DND-41 (cell line): ENCODE measurements at places on chromosomes 12 and 14.

DNA sequence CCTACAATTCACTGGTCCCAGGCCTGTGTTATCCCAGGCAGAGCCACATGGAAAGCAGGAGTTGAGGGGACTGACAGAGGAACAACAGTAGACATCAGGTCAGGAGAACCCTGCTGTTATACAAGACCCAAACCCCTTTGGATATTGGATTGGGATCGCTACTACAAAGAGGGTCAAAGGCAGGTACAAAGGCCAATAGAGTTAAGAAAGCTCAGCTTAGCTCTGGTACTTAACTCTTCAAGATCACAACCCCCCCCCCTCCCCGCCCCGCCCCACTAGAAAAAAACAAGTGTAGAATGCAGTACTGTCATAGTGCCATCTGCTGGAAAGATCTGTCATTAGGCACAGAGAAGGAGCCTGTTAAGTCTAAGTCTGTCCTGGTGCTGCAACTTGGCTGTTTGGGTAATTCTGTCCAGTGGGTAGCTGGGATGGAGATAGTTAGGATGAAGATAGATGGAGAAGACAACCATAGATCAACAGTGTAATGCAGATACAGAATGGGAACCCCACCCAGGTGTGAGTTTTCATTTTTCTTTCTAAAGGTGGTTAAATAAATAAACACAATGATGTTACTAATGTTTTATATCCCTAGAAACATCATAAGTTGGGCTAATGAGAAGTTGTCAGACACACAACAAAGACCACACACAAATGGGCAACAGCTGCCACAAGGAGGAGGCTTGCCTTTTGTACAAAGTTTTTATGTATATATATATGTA, 17.2 kb downstream of the REM2 start:
- peak; percentile 38 for DNase-seq

GRCh38 chr14:61475316-61475715, 153.9 kb downstream of the PRKCH start:
- no peak for DNase-seq

GRCh38 chr14:74655599-74656395, 43.8 kb upstream of the LTBP2 start:
- no peak for DNase-seq

GRCh38 chr12:54220092-54220557, 31.3 kb upstream of the SMUG1 start:
- DNase-seq, result peak; percentile 78

DNA sequence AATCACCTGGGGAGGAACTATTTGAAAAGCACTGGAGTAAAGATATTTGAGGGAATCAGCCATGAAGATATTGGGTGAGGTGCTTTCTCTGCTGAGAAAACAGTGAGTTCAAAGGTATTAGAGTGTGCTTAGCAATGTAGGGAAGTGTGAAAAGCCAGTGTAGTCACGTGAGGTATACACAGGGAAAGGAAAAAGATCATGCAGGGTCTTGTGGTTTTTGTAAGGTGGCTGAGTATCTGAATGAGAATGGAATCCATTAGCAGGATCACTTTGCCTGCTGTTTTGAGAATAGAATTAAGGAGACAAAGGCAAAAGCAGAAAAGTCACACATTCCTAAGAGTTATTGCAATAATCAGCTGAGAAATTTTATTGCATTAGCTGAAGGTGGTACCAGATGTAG, 193.0 kb downstream of the PIK3C2G start:
- no peak for DNase-seq

DNA sequence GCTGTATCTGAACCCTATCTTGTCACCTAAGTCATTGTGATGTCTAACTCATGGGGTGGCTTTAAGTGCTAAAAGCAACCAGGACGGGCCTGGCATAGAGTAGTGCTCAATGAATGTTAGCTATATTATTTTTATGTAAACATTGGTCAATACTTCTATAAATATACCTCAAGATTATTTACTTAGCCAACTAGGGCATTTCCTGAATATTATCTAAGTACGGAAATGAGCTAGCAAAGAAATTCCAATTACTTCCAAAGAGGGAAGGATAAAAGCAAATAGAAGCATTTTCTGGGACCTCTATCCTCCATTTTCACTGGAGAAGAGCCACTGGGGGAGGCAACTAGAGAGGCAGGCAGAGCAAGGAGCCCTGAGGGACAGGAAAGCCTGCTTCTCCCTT, 20.6 kb downstream of the CCDC92 start:
- DNase-seq, result no peak

DNA sequence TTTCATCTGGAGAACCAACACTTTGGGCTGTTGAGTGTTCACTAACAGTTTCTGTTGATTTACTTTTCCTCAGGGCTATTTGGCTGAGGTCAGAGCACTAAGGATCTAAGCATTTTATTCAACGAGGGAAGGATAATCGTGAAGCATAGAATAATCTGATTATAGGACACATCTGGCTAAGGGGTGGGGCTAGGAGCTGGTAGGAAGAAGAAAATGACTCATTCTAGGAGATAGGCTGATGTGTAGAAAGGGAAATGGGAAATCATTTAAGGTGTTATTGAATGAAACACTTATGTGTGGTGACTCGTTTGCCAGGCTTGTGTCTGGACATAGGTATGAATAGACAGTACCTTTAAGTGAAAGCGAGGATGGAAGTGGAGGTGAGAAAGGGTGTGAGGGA, 167.2 kb downstream of the ETNK1 start:
- no peak for DNase-seq

GRCh38 chr14:80669426-80669825, 272.1 kb downstream of the CEP128 start:
- no peak for DNase-seq

- DNase-seq, result no peak
Observed at GRCh38 chr14:76175942-76176341, 24.2 kb downstream of the GPATCH2L start.

- peak; percentile 38 for DNase-seq
Observed at GRCh38 chr12:113154351-113154973, 4.9 kb downstream of the CFAP73 start.

DNA sequence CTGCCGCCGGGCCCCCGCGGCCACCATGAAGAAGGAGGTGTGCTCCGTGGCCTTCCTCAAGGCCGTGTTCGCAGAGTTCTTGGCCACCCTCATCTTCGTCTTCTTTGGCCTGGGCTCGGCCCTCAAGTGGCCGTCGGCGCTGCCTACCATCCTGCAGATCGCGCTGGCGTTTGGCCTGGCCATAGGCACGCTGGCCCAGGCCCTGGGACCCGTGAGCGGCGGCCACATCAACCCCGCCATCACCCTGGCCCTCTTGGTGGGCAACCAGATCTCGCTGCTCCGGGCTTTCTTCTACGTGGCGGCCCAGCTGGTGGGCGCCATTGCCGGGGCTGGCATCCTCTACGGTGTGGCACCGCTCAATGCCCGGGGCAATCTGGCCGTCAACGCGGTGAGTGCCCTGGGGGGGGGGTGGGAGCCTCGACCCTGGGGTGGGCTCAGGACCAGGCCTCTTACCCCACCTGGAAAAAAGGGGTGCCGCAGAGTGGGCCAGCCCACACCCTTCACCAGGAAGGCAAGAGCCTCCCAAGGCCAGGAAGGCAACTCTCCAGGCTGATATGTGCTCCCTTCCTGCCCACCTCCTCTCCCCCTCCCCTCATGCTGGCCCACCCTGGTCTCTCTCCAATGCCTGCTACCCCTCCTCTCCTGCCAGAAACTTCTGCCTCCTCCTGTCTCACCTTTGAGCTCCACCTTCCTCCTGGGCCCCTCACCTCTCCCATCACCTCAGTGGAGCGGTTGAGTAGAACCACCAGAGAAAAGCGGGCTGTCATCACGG, 507 bp downstream of the AQP5 start:
- no peak for DNase-seq

GRCh38 chr14:74392616-74393570, 33.1 kb downstream of the SYNDIG1L start:
- no peak for DNase-seq

DNA sequence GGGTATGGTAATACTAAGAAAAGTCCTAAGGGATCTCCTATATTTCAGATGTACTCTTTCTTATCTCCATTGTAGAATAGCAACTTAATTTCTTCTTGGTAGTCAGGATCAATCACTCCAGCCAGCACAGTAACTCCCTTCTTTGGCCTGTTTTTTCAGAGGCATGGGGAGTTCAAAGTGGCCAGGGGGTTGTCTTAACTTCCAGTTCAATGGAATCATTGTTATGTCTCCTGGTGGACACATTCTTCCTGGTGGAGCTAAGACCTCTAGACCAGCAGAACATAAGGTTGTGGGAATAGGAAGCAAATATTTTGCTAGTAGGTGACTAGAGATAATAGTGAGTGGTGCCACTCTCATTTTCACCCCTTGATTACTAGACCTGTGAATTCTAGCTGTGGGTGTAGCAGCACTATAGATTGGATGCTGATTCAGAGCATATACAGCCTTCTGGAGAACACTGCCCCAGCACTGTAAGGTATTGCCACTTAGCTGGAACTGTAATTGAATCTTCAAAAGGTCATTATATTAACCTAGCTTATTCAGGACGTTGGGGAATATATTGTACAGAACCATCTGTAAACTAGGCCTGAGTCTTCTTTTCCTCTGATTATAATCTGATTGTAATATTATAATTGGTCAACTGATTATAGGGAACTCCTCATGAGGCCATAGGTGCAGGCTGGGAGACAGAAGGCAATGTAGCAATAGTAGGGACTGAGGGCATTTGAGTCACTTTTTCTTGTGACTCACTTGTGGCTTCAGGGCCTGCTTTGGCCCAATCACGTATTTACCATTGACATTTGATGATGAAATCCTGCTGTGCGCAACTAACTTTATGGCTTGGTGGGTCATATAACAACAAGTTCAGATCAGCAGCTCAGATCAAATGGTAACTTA, 60.2 kb upstream of the ATP2B1 start:
- DNase-seq, result no peak

GRCh38 chr14:67722293-67722692, 20.6 kb downstream of the RDH12 start:
- DNase-seq, result no peak

DNA sequence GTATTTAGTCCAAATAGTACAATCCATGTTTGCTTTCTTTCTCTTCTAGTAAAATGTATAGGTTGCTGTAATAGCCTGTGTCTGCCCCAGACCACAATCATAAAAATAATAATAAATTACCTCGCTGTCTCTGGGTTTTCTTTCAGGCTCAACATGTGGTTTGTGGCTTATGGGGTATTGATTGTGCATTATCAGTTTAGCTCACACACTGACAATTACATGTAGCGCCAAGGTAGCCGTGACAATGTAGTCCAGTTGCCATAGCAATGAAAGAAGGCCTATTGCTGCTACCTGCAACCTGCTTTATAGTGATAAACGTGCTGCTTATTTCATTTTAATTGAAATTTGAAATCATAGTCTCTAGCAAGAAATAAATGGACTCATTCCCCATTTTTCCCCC, 1009.8 kb downstream of the NRXN3 start:
- DNase-seq, result no peak

DNA sequence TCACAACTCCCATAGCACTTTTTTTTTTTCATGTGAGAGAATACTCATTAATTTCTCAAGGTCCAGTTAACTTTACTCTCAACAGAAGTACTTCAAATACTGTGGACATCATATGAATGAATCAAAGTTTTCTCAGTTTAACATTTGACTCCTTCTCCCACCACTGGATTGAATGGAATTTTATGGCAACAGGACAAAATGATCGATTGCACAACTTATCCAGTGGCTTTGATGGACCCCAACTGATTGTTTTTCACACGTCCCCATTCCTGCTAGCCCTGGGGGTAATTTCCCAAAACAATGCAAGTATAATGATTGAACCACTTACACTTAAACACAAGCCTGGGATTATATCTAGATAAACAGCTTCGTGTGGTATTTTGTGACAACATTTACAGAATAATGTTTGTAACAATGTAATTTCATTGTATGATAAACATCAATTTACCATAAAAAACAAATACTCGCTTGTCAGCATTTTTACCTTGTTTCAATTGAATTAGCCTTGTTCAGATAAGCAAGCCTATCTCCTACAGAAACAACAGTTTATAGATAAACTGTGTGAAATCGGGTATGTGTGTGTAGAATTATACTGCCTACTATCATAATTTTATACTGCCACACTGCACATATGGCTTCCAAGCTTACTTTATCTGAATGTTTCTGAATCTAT, 60.9 kb downstream of the SOX5 start:
- DNase-seq, result no peak

GRCh38 chr14:30982533-30982932, 42.9 kb upstream of the AP4S1 start:
- DNase-seq, result no peak

DNA sequence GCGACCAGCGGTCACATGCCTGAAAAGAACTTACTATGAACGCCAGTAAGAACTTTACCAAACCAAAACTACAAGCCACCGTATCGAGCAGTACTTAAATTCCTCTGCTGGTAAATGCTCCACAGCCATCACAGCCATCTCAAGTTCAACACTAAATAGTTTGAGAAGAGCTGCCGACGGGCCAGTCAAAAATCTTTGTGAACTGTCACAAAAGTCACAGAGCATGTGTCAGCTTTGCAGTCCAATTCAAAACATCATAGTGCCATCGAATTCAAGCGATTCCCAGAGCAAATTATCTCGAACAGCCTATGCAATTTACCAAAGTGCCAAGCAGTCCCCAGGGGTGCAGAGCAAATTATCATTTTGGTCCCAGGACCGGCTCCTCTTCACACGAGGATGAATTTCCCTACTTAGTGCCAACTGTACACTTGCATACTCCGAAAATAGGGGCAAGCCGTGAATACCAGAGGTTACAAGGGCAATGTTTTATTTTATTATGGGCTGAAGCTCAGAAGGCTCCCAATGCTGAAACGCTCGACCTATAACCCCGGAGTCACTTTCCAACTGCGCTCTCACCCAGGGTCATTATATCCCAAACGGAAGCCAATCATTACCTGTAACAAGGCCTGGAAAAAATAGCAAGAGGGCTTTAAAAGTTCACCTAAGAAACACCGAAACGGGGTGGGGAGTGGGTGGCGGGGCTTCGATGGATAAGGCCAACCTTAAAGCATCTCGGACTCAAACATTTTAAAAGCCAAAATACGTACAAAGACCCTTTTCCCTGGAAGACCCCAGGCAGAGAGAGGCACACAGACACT, 1.1 kb downstream of the LRP6 start:
- no peak for DNase-seq

DNA sequence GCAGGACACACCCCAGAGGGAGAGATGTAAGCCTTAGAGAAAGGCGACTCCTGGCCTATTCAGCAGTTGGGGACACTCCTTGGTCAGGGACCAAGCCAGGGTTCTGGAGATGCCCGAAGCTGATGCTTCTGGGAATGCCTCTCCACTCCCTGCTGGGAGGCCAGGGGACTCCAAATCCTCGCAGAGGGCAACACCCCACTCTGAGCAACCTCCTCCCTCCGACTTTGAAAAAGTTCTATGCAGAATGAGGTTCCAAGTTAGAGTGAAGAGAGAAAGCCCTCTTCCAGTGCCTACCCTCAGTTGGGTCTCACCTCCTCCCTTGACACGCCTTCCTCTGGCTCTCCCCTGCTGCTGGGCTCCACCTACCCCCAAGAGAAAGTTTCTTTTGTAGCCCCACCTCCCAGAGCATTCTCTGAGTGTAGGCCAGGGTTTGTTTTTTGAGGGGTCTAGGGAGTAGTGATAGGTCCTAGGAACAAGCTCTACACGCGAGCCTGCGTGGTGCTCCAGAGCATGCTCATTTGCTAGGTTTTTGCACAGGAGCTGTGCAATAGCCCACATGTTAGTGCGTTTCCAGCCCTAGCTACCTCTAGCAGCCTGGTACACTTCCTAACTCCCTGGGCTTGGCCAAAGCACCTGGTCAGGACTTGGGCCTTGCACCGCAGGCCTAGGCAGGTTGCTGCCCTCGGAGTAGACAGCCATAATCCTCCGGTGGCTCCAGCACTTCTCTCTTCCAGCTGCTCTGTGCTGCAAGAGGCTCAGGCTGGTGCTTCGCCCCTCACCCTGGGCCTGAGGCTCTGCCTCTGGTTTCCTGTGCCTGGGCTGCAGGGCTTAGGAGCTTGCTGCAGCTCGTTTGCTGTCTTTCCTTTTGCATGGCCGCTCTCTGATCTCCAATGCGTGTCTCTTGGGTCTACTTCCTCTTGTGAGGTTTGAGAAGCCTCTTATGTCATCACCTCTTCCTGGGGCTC, 590 bp upstream of the CEBPE start:
- DNase-seq, result peak; percentile 13
